B cell (primary cell): ENCODE measurements at places on chromosomes 16 and 17. TPM values are rescaled to one million over a fixed set of nuclear protein-coding genes. Genes with fewer than 3 reads are reported as not detected.
A peak's percentile ranks its signal among the peaks of the same experiment; 100 is the strongest.

PTX4 gene
- polyA plus RNA-seq: 0.27 and 0.33 TPM in 2 replicates

EZH1 gene
- 115 and 195 TPM in 2 replicates for polyA plus RNA-seq

DEXI gene
- 6.7 and 9.1 TPM in 2 replicates for polyA plus RNA-seq

- no peak for DNase-seq
These were observed 13.8 kb downstream of the GCGR start for GRCh38 chr17:81817758-81818147.

IGSF6 gene
- 0.33 and 0.92 TPM in 2 replicates for polyA plus RNA-seq

DNA sequence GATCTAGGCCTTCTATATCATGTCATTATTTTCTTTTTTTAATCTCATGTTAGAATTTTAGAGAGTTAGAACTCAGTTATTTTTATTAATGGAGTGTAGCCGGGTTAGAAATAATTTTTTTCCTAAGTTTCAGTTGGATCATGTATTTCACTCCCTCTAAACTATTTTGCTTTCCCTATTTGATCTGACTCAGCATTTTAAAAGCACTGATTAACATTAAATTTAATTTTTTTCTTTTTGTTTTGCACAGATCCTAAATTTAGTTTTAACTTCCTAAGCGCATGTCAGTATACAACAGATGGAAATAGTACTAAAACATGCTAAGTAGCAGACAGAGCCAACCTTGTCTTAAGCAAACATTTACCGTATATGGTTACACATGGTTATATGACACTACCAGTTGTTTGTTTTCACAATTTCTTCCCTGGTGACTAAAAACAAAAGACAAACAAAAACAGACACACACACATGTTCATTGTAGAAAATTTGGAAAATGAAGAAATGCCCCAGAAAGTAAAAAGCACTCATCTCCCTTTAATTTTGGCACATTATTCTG lies 33.6 kb upstream of the RAB11FIP4 start:
- DNase-seq: no peak

- no peak for DNase-seq
These were observed 100.9 kb upstream of the TNRC6C start for GRCh38 chr17:77857613-77858012.

GRCh38 chr17:42458497-42459255 lies at the start of gene ATP6V0A1:
Gene ATP6V0A1 (plus strand): TSS chr17:42458878. CDS start chr17:42460895, 2,017 bp downstream.
- DNase-seq: peak; percentile 92
